Activated T-cell treated with anti-CD3 and anti-CD28 coated beads, Interleukin-2, amount 50 U/mL, for 72 hours (primary cell): ENCODE measurements at places on chromosomes 6 and 20. TPM values are rescaled to one million over a fixed set of nuclear protein-coding genes. Genes with fewer than 3 reads are reported as not detected.

- no peak for DNase-seq
Measured at GRCh38 chr6:169933251-169933821, 181.9 kb downstream of the ERMARD start.

DNA sequence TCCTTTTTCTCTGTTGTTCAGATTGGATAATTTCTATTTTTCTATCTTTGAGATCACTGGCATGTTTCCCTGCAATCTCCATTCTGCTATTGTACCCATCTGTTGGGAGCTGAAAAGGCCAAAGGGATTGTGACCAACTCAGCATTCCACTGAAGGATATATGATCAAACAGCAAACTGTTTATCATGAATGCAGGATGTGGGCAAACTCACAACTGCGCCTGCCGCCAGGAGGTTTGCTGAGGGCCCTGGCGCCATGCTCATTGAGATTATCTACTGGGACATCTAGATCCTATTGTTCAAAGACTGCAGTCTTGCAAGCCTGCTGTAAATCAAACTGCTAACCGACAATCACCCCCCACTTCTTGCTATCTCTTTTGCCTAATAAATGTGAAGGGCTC lies 3.8 kb upstream of the FKBP1A start:
- no peak for DNase-seq

IP6K3 gene
- total RNA-seq = not detected

DNA sequence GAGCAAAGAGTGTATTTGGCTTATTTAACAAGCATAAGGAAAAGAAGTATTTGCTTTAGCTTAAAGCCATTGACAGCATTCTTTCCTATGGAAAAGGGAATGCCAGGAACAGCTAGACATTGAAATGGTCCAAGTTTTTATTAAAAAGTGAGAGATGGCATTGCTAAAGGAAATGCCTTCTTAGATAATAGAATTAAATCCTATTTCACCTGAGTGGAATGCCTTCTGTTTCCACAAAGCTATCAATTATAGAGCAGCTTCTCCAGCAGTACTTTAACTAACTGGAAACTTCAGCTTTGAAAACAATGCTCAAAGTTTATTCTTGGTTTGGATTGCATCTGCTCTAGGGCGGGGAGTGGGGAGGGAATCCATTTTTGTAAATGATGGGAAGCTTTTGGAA lies 85.1 kb upstream of the CNKSR3 start:
- DNase-seq = no peak

VNN1 gene
- total RNA-seq = not detected

DNA sequence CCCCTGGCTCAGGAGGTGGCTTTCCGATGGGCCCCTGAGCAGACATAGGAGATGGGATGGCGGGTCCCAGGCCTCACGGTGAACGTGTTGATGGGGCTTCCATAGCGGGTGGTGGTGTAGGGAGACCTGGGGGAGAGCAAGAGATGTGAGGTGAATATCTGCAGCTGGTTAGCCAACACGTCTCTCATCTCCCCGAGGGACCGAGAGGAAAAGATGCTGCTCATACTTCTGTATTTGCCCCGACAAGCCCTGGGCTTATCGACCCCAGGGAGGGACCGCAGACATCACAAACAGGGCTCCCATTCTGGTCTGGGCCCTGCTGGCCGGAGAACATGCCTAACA lies 38.7 kb downstream of the C6orf132 start:
- no peak for DNase-seq

- DNase-seq = no peak
Measured at GRCh38 chr6:38579010-38579628, 60.6 kb downstream of the BTBD9 start.

DNA sequence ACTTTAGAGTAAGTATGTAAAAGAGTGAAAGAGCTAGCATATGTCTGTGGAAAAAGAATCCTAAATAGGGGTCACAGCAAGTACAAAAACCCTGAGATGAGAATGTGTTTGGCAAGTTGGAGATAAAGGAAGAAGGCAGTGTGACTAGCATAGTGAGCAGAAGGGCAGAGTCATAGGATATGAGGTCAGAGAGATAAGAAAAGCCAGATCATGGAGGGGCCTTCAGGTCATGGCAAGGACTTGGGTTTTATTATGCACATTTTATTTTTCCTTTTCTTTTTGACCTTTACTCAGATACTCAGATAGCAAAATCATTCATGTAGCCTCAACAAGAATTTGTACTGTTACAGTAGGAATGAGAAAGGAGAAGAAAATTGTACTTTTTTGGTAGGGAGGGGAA lies 138.0 kb downstream of the GJA1 start:
- no peak for DNase-seq

DNA sequence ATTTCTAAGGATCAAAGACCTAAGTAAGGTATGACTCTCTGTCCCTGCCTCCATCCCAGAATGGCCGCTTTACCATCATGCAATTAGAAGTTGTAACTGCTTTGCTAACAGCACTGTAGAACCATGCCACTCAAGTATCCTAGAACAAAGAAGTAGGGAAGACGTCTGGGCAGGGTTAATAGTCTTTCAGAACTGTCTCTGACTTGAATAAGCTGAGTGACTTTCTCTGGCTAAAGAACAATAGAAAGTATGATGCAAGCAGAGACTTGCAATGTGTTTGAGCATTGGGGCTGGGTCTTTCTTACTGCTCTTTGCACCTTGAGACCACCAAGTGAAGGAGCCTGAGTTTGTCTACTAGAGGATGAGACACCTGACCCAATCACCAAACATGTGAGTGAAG lies 279.6 kb upstream of the JAG1 start:
- DNase-seq = no peak

WFDC10B gene
- not detected for total RNA-seq
